ENCODE measurements at places on chromosomes 3 and 15.

DNA sequence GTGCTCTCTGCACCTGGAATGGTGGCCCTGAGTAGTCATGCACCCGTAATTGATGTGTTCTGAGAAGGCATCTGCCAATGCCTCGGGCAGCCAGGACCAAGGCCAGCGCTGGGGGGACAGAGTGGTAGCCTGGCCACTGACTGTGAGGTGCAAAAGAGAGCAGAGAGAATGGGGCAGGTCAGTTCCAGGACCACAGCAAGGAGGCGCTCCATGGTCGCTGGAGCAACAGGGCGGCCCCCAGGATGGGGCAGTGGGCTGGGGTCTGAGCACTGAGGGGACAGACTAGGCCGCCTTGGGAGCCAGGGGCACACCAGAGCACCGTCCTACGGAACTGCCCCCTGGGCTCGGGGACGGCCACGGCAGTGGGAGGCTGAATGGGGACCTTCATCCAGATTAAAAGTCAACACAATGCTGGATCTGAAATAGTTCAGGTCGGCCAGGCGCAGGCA lies 48.3 kb upstream of the IQSEC1 start:
- no peak for DNase-seq

- no peak for DNase-seq
Observed at GRCh38 chr3:177694316-177694715, 497.0 kb upstream of the TBL1XR1 start.

DNA sequence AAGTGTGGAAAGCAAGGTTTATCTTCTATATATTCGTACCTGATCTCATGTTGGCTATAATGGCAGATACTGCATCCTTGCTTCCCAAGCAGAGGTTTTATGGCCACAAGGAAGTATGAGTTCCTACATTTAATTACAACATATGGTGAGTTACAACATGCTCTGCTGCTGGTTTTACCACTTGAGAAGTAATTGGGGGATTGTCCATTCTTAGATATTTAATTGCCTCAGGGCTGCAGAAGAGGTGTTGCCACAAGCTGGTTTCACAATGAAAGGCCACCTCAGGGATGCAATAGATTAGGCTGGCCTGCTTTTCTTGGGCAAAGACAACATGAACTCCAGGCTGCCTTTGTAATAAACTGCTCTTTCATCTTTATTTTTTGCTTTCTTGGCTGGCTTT lies 48.6 kb downstream of the RAP2B start:
- DNase-seq = no peak

GRCh38 chr15:29978411-29979382 lies 104.1 kb upstream of the GOLGA8J start:
- DNase-seq = no peak

All from NCI-H187 (cell line).